ENCODE measurements at places on chromosomes 2 and 18.
A peak's percentile ranks its signal among the peaks of the same experiment; 100 is the strongest.

GRCh38 chr2:148512501-148512900 is 132.1 kb upstream of the EPC2 start:
- no peak for DNase-seq

GRCh38 chr2:189608795-189609422 is 28.3 kb upstream of the SLC40A1 start:
- no peak for DNase-seq

- DNase-seq: no peak
These were observed 308.3 kb downstream of the MYCN start for GRCh38 chr2:16248571-16249105.

DNA sequence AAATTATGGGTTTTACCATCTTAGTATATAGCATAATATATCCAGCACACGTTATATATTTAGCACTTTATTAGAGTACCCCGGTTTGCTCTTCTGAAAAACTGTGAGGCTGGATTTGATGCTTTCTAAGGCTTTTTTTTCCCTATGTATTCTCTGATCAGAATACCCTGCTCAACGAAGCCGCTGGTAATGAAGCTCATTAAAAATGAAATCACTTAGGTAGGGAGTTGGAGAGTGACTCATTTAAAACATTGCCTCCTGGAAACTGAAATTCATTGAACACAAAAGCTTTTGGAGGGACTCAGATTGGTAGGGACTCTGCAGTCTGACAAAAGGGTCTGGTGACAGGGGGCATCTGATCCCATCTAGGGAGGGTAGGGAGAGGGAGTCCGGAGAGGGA is 365.4 kb upstream of the MEX3C start:
- DNase-seq: no peak

- no peak for DNase-seq
These were observed 38.2 kb upstream of the NPAS2 start for GRCh38 chr2:100781523-100782379.

DNA sequence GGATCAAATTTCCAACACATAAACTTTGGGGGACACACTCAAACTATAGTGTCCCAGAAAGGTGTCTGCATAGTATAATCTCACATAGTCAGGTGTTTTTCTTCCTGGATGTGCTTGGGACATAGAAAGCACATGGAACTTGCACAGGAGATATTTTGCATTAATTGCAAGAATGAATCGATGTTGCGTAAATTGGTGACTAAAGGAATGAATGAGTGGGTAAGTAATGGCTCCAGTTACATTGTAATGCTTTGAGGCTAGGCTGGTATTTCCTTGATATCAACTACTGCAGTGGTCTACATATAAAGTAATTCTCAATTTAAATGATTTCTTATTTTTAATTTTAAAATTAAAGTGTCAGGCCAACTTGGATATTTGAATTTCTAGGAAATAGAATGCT is 53.4 kb downstream of the SH3RF3 start:
- DNase-seq: no peak

GRCh38 chr2:8624855-8625398 is 56.9 kb upstream of the ID2 start:
- no peak for DNase-seq

- DNase-seq: no peak
These were observed 21.5 kb downstream of the RPL37A start for GRCh38 chr2:216520112-216520511.

GRCh38 chr2:201363857-201364560 is 6.9 kb upstream of the FLACC1 start:
- DNase-seq: peak; percentile 44

DNA sequence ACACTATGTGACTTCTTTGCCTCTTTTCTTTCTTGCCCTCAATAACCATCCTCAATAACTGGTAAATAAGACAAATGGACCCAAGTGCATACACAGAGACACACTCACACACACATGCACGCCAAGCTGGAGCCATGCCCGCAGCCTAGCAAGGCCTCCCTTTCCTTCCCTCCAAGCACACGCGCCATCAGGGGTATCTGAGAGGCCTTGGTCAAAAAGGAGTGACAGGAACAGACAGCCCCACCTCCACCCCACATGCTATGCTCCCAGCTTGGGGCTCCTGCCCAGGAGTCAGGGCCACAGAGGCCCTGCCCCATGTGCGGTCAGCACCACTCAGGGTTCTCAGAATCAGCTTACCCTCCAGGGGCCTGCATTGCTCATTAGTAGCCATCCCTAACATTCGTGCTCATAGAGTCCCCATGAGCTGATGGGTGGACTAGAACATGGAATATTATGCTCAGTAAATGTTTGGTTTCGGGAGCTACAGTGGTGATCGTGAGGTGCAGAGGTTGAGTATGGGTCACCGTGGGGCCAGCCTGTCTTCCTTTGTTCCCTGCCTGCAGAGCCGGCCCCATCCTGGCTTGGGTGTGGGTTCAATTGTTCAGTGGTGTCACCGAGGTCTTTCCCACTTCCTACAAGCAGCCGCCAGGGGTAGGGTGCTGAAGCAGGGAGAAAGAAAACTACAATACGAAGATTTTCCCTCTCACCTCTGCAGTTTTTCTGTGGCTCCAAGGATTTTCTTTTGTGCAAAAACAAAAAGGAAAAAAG is 158.2 kb upstream of the RAB12 start:
- DNase-seq: no peak

DNA sequence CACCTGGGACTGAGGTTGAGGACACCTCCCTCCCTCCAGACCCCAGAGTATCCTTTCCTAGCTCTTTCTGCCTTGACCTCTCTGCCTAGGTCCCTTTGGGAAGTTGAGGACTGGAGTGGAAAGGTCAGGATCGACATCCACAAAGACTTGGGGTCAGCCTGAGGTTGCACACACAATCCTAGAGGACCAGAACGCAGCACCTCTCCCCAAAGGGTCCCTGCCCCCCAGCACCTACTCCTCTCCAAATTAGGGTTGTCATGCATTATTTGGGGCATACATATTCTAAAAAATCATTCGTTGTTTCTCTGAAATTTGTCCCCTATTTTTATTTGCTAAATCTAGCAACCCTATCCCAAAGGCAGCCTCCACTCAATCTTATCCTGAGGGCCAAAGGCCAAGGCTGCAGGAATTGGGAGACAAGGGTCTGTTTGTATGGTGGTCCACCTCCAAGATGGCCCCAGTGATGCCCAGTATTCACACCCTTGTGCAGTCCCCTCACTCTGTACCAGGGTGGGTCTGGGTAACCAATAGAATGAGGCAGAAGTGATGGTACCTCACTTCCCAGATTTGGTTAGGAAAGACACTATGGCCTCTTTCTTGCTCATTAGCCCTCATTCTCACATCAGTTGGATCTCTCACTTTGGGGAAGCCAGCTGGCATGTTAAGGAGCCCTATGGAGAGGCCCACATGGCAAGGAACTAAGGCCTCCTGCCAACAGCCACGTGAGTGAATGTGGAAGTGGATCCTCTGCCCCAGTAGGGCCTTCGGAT is 3.5 kb upstream of the CHRNG start:
- DNase-seq: no peak

DNA sequence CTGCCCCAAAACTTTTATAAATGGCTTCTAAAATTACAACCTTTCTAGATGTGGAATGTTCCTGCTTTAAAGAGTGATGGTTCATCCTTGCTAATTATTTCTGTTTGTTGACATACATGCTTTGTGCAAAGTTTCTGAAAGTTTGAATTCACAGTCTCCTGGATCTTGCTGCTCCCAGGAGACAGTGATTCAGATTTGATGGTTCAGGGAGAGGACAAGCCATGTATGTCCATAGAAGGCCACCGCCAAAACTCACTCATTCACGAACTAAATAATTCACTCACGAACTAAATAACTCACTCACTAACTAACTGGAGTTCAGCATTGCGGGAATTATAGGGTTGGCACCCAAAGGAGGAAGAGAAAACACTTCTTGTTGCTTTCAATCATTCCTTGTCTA is 416.5 kb upstream of the ZEB2 start:
- no peak for DNase-seq

DNA sequence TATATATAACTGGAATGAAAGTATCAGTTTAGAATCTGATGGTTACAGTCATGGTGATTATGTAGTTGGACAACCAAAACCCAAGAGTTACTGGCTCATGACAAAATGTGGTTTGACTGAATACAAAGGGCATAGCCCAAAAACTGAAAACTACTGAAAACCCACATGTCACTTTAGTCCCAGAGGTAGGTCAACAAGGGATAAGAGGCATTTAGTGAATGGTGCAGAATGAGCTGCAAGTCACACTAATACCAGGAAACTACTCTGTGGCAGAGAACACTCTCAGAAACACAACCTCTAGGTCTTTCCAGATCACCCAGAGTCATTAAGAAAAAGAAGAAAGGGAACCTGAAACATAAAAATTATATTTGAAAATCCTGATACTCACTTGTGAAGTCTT is 154.5 kb downstream of the AGPS start:
- no peak for DNase-seq

DNA sequence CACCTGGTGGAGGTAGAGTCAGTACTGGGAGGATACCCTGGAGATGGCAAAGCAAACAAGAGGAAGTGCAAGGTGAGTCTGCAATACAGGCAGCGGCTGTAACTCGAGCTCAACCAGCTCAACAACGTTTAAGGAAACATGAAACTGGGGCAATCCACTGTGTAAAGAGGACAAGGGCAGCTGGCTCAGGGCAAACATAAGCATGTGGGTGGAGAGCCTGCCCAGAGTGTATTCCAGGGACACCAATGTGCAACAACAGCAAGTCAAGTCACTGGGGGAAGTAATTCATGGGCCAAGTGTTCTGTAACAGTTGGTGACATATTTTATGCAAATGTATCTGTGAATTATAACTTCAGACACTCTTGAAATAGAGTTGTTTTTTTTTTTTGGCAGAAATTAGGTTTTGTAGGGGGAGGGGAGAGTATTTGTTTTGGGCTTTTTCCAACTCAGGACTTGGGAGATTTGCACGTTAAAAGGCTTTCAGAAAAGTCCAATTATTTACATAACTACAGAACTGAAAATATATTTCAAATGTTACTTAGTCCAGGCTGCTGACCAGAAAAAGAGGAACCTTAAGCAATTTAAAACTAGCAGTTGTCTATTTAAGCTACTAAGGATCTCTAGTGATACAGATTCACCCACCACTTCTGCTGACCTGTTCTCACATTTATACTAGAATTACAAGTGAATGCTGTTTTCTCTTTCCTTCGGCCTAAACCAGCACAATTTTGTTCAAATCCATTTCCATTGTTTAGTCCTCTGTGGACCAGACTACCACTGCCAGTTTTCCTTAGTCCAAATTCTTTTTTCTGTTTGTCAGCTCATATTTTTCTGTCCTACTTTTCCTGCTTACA is 18.6 kb downstream of the NRXN1 start:
- DNase-seq: no peak

DNA sequence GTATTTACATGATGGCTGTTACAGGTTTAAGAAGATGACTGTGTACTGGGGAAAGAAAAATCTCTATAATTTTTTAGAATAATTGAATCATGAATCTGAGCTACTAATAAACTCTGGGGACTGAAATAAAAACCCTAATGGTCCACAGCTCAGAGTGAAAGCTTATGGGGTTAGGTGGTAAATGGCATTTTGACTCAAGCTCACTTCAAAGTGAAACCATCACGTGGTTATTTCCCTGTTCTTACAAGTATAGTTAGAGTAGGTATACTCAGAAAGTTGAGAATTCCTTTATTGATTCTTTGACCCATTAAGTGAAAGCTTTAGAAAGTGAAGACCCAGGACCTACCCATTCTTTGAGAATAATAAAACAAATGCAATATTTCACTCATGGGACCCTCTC is 626.2 kb upstream of the SETBP1 start:
- no peak for DNase-seq

DNA sequence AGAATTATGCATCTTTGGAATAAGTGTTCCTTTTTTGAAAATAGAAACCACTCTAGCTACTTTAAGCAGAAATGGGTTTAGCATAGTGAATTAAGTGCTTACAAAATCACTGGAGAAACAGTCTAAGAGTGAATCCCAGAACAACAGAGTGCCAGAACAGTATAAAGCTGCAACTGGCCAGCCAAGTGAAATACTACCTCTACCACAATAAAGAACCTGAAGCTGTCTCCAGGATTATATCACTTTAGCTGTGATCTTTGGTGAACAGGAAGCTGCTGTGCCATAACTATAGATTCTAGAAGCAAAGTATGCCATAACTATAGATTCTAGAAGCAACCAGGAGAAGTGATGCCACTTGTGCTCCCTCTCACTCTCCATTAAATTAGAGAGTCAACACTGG is 7.6 kb downstream of the CAMKMT start:
- no peak for DNase-seq

GRCh38 chr2:61357681-61358080 is 113.2 kb downstream of the USP34 start:
- no peak for DNase-seq

GRCh38 chr2:157261199-157261782 is 3.8 kb downstream of the GALNT5 start:
- DNase-seq: no peak

- DNase-seq: no peak
These were observed 504.4 kb downstream of the RIT2 start for GRCh38 chr18:42611134-42611533.

GRCh38 chr2:42984617-42985016 is 192.2 kb upstream of the HAAO start:
- no peak for DNase-seq

GRCh38 chr2:9473308-9473984 is 905 bp upstream of the IAH1 start:
- no peak for DNase-seq

GRCh38 chr2:186780701-186781316 is 68.2 kb downstream of the ZSWIM2 start:
- DNase-seq: no peak

GRCh38 chr18:77329651-77330050 is 80.0 kb downstream of the GALR1 start:
- DNase-seq: no peak

Measured in CD4-positive, alpha-beta T cell treated with Interleukin-1 beta for 1 hour (primary cell).